Stimulated activated naive CD4-positive, alpha-beta T cell treated with Interleukin-2 at 50 U/mL for 16 hours (primary cell): ENCODE measurements at places on chromosomes 2 and 18.

- no peak for DNase-seq
These were observed at the start of gene CHRNA1 for GRCh38 chr2:174764280-174765255. Gene CHRNA1, minus strand, starts transcription at chr2:174764472. Its CDS starts 78 bp downstream, at chr2:174764394.

DNA sequence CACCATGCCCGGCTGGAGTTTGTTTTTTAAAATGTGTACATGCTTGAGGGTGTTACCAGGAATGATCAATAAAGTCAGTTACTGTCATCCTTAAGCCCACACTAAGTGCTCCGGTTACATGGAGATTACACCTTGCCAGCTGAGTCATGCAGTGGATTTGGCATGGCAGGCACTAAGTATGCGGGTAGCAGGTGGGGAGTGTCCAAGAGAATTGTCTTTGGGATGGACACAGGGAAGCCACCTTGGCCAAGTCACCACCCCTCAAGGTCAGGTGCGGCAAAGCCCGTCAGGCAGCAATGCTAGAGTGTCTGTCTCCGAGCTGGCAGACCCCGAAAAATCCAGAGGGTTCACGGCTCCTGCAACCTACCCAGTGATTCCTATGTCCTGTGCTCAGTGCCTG lies 54.8 kb downstream of the GBX2 start:
- DNase-seq = no peak

DNA sequence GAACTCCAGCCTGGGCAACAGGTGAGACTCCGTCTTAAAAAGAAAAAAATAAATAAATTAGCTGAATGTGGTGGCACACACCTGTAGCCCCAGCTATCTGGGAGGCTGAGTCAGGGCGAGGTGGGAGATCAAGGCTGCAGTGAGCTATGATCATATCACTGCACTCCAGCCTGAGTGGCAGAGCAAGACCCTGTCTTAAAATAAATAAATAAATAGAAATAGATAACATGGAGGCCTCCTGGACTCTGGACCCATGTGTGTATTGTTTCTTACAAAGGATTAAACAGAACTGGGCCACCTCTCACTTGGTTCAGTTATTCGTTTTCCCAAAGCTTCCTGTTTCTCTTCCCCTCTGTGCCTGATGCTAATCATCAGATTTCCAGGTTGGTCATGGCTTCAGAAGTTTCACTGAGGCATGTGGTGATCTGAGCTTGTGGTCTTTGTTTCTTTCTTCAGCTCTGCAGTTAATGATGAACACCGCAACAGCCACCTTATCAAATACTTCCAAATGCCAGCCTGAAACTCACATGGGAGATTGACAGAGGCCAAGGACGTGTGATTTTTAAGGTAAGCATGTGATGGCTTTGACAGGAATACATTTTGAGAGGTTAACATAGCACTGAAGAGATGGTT lies 83.3 kb upstream of the MAP4K4 start:
- no peak for DNase-seq

DNA sequence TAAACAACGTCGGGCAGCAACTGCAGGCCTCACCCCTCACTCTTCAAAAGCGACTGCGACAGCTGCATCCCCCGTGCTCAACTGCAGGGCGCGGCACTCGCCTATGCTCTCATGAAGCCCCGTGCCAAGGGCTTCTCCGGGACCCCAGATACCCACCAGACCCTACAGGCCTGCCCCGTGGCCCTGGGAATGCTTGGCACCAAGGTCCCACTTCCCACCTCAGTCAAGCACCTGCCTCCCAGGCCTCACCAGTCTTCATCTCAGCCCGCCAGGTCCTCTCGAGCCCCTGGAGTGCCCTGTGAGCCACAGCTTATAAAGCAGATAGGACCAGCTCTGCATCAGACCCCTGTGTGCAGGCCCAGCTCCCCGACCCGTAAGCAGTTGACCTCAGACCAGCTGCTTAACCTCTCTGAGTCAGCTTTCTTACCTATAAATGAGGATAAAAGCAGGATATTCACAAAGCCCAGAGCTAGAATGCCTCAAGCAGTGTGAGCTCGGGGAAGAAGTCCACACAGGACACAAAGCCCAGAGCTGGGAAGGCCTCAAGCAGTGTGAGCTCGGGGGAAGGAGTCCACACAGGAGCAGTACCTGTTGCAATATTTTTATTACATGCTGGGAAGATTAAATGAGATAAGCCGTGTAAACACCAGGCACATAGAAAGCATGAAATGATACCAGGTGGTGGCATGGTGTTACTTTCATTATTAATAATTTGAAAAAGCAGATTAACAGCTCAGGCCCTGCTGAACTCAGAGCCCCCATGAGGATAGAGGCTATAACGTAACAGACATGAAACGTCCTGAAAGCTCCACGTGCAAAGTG lies 96.9 kb downstream of the HDAC4 start:
- DNase-seq = no peak

DNA sequence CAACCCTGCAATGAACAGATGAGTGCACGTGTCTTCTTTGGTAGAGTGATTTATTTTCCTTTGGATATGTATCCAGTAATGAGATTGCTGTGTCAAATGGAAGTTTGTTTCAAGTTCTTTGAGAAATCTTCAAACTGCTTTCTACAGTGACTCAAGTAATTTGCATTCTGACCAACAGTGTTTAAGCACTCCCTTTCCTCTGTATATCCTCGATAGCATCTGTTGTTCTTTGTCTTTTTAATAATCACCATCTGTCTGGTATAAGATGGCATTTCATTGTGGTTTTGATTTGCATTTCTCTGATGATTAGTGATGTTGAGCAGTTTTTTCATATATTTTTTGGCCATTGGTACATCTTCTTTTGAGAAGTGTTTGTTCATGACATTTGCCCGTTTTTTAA lies 1608.3 kb upstream of the ZEB2 start:
- DNase-seq = no peak

DNA sequence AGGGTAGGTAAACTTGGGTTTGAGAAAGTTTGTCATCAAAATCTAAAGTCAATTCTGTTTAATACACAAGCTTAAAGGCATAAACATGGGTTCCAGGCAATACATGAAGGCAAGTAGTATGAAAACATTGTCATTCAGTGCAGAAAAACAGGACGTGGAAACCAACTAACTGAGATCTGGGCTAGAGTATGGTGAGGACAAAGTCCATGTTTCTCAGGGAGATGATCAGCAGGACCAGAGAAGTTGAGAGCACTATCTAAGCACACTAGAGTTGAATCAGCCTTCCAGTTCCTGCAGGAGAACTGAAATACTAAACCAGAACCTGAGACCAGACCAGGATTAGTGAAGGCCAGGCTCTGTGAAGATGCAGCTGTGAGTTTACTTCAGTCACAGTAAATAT lies 302.8 kb upstream of the CRIM1 start:
- DNase-seq = no peak

DNA sequence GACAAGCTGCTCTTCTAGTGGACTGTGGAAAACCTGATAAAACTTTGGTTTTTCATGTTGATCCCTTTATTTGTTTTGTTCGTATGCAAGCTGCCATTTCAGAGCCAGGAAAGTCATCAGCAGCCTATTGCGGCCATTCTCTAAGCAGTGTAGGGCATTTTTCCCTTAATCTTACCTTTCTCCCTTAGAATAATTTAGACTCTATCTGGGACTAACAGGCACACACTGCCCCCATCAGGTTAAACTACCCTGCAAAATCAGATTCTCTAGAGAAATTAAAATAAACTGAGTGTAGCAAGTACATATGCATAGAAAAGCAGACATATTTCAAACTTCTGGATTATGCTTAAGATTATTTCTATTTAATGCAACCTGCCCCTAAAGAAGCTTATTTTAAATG lies 347.5 kb downstream of the METTL4 start:
- no peak for DNase-seq

DNA sequence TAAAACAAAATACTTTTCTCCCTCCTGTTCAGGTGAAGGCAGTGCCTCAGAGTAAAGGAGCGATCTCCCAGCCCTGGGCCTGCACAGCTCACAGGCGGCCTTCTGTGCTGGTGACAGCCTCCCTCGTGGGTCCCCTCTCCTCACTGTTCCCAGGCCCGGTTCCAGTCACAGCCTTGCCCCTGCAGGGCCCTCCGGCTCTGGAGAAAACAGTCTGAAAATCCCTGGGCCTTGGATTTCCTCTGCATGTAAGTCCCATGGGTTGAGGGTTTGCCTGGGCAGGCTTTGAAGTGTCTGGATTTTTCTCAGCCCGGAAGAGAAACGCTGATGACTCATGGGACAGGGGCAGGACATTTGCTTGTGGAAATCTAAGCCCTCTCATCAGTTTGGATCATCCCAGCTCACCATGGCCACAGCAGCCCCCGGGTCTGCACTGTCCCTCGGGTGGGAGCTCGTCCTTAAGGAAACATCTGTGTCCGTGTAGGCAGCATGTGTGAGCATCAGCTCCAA lies 186.1 kb upstream of the RAB12 start:
- no peak for DNase-seq
